Fibroblast of the aortic adventitia (primary cell): ENCODE measurements at places on chromosomes 1 and 21.

GRCh38 chr1:181392613-181393220 lies 90.6 kb upstream of the CACNA1E start:
- DNase-seq = no peak

- DNase-seq = no peak
Measured at GRCh38 chr1:77783141-77783540, 3.7 kb downstream of the MIGA1 start.

DNA sequence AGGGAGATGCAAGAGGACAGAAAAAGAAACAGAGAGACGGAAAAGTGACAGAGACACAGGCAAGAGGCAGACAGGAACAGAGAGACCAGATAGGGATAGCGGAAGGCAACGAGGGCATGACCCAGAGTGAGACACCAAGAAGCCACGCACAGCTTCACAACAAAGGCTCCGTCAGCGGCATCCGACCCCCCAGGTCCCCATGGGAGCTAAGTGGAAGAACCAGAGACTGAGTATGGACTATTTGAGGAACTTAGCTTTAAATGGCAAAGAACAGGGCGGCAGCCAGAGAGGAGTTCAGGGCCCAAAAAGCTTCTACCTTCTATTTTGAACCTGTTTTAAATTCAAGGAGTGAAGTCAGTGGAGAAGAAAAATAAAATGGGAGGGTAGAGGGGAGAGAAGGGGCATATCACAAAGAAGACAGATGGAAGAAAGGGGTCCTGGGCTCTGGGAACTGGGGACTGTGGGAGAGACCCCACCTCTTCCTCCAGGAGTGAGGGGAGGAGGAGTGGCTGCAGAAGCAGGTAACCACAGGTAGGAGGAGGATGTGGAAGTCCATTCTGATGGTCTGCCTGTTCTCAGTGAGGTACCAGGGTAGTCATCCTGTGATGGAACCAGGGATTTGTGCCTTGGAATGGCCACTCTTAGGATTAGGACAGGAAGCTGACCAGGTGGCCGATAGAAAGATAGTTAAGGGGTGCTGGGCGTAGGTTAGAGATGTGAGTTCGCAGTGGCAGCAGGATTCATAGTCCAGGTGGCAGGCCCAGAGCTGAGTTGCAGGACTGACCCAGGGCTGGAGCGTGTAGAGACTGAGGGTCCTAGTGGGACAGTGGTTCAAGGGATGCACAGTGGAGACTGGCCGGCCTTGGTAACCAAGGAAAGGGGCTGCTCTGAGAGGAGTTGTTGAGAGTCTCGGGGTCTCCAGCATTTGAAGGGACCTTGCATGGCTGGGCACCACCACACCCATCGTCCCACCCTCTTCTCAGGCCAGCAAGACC lies 37.7 kb downstream of the CSMD2 start:
- DNase-seq = no peak

DNA sequence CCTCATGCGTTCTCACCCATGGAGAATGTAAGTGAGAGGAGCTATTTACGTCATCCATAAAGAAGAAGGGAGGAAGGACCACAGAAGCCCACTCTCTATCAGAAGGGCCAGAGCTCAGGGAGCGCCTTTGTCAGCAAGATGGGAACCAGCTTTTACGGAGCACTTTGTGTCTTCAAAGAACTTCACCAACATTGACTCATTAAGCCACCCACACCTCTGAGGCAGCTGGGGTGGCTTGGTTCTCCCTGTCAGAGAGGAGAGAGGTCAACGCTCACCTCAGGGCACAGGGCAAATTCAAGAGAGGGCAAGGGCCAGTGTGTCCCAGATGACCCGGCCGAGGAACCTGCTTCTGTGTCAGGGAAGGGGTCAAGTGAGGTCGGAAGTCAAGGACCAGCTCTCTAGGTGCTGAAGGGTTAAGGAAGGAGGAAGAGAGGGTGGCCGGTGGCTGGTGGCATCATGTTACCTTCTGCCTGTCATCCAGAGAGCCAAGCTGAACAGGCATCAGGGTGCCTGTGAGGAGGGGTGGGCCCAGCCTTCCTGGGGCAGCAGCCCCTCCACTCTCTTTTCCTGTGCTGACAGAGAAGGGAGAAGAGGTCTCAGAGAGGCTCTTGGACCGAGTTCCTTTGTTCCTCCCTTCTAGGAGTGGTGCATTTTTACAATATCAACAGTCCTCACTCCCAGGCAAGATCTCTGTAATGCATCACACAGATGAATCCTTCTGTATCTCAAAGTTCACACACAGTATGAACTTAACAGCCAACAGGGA lies 109.0 kb downstream of the ETS2 start:
- peak; percentile 43 for DNase-seq

DNA sequence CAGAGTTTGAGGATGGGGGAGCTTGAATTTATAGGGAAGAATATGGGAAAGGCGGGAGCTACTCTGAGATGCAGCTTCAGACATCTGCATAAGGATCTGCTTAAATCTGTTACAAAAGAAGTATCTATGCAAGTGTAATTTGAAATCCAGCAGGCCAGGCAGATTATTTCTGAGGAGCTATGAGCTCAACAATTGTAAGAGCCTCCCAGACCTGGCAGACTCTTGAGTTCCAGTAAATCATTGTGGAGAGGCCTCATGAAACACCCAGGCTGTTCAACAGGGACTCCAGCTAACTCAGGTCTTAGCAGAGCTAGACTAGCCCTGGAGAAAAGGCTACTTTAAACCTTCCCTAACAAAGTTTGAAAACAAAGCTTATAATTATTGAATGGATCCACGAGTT lies 647.5 kb upstream of the CHRM3 start:
- DNase-seq = peak; percentile 16

DNA sequence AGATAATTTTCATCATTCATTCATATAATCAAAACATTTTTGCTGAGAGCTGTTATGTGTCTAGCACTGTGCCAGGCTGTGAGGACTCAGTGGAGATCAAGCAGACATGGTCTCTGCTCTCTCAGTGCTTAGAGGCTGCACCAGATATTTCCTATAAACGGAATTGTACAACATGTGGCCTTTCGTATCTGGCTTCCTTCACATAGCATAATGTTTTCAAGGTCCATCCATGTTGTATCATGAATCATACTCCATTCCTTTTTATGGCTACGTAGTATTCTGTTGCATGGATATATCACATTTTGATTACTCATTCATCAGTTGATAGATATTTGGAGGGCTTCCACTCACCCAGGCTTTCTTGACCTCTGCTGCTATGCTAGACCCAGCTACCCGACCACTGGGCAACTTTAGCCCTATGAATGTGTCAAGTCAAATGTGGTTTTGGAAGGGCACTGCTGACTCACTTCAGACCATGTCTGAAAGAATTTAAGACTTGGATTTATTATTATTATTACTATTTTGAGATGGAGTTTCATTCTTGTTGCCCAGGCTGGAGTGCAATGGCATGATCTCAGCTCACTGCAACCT lies 18.5 kb downstream of the NCF2 start:
- DNase-seq = peak; percentile 63

GRCh38 chr1:67434491-67434890 lies 4.3 kb upstream of the SERBP1 start:
- peak; percentile 57 for DNase-seq

DNA sequence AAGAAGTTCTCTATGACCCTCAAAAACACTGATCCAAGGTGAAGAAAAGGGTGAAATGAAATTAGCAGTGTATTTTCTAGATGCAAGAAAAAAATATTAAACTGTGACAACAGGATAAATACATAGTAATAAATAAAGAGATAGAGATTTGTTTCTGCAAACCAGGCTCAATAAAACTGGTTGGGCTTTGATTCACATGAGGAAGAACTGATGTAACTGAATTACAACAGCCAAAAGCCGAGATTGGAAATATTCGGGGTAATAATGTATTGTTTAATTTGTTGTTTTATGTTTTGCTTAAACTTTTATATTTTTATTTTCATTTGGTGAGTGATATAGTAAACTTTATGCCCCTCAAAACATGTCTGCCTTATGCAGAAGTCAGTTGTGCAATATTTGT lies 285.0 kb downstream of the BRINP3 start:
- no peak for DNase-seq

GRCh38 chr1:155453141-155453540 lies 109.5 kb downstream of the ASH1L start:
- DNase-seq = no peak

DNA sequence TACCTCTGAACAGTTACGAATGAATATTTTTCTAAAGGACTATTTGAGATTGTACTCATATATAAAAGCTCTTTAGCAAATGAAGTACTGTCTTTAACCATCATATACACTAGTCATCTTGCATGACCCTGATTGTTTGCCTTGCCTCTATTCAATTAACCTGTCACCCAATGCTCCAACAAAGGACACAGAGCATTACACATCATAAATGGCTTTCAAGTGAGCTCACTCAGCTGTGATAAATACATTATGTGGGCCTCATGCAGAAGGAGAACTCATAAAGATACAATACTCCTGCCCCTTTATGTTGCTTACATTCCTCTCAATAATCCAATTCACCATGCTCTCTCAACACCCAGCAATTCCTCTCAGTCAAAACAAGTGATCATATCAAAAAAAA lies 993.0 kb upstream of the PRMT6 start:
- DNase-seq = no peak

- DNase-seq = no peak
Measured at GRCh38 chr1:25004355-25004754, 74.3 kb upstream of the RUNX3 start.

GRCh38 chr1:155006601-155007101 lies 4.0 kb downstream of the ZBTB7B start:
- DNase-seq = peak; percentile 39

DNA sequence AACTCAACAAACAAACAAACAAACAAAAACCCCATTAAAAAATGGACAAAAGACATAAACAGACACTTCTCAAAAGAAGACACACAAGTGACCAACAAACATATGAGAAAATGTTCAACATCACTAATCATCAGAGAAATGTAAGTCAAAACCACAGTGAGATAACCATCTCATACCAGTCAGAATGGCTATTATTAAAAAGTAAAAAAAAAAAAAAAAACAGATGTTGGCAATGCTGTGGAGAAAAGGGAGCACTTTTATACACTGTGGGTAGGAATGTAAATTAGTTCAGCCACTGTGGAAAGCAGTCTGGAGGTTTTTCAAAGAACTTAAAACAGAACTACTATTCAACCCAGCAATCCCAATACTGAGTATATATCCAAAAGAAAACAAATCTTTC lies 94.7 kb downstream of the PLPP3 start:
- DNase-seq = no peak

DNA sequence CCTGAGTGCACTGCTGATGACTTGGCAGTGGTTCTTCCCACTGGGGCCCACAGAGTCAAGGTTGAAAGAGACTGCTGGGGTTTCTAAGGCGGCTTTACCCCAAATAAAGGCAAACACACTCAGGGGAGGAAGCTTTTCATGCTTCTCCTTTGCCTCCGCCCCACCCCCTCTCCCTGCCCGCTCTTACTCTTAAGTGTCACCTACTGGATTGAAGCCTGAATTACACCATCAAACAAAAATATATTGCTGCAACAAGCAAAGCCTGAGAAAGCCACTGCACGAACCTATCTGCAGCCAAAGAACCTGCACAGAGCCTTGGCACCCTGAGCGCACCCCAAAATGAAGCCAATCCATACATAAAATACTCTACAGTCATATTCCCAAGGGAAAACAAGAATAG lies 63.1 kb downstream of the PTGFR start:
- no peak for DNase-seq

GRCh38 chr1:31932491-31933316 lies 5.5 kb downstream of the PTP4A2 start:
- no peak for DNase-seq

DNA sequence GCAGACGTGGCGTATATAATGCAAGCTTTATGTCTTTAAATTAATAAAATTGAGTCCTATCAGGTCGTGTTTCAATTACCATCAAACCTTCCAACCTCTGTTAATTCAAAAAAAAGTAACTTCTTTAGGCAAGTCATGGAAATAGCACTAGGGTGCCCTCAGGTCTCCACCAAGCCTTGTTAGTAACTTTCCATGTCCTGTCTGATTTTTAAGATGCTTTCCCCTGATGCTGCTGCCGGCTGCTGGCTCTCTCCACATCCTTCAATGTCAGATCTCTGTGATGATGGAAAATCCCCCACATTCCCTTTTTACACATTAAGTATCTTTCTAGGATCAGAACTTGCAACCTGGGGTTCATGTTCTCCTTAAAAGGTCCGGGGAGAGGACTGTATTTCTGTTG lies 3.0 kb downstream of the ERG start:
- DNase-seq = no peak

DNA sequence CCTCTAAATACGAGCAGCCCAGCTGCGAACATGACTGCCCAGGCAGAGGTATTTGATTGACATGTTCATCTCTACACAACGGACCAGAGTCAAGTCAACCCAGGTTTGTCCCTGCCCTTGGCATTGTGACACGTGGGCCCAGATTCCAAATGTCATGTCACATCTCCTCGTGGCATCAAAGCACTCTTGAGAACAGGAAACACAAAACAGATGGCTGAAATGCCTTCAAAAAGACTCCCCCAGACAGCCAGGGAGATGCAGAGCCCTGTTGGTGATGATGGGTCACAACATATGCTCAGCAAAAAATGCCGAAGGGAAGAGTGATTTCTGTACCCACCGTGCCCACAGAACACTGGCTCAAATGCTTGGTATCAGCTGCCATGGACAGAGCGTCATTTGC lies 337.8 kb upstream of the DAB1 start:
- DNase-seq = no peak

DNA sequence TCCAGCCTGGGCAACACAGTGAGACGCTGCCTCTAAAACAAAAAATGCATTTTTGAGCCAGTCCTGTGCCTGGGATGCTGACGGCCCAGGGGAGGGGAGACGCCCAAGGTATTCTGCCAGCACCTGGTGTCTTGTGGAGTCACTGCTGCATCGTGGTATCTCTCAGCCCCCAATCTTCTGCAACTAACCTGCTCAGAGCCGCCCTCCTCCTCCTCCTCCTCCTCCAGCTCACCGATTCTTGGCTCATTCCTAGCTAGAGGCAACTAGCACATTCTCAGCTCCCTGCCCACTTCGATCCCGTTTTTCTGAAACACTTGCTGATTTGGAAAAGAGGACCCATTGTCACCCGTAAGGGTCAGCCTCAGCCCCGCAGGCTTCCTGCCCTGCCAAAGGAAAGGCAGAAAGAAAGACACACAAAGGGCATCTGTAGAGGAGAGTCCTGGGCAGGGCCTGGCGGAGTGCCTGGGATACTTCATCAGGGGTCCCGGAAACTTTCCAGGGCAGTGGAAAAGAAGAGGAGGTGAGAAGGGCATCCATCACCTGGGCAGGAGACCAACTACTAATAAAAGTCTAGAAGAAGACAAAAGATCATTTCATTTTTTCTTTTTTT lies 20.7 kb downstream of the GPR157 start:
- no peak for DNase-seq

GRCh38 chr21:39489380-39489924 lies 37.7 kb downstream of the SH3BGR start:
- no peak for DNase-seq
